Progenitor cell of endocrine pancreas (in vitro differentiated cells): ENCODE measurements at places on chromosomes 7 and 10. TPM values are rescaled to one million over a fixed set of nuclear protein-coding genes. Genes with fewer than 3 reads are reported as not detected.

- no peaks in the 10 kb centered on the region for H3K36me3 ChIP-seq
- H3K27me3 ChIP-seq: no peaks in the 10 kb centered on the region
- no peaks in the 10 kb centered on the region for H3K4me1 ChIP-seq
- H3K4me3 ChIP-seq: no peak overlapping the region
- DNase-seq: no peak
Measured at GRCh38 chr10:108631332-108631731, 1292.0 kb downstream of the XPNPEP1 start.

Gene GPC2
- 64.0 and 65.2 TPM in 2 replicates for total RNA-seq

GRCh38 chr10:29039091-29039490 lies 249.8 kb upstream of the LYZL1 start:
- DNase-seq: no peak
- H3K27ac ChIP-seq: no peak overlapping the region
- no peak overlapping the region for H3K4me3 ChIP-seq
- no peaks in the 10 kb centered on the region for H3K27me3 ChIP-seq
- H3K4me1 ChIP-seq: no peaks in the 10 kb centered on the region

Gene HOXA3
- total RNA-seq: 77.4 and 85.5 TPM in 2 replicates

- H3K4me1 ChIP-seq: peaks cover 1% of the 10 kb centered on the region
- no peak overlapping the region for H3K27ac ChIP-seq
- H3K4me3 ChIP-seq: no peak overlapping the region
Measured at GRCh38 chr10:19638182-19638895, 177.9 kb upstream of the PLXDC2 start.

- no peak for DNase-seq
- H3K27ac ChIP-seq: no peak overlapping the region
- H3K27me3 ChIP-seq: no peaks in the 10 kb centered on the region
- H3K4me1 ChIP-seq: no peaks in the 10 kb centered on the region
- H3K4me3 ChIP-seq: no peak overlapping the region
Measured at GRCh38 chr10:34153663-34154382, 661.3 kb downstream of the PARD3 start.

Gene MYO3A
- 16.0 and 18.0 TPM in 2 replicates for total RNA-seq

Gene SYCE1
- total RNA-seq: not detected in 2 replicates

Gene MOGAT3
- total RNA-seq: not detected in 2 replicates

DNA sequence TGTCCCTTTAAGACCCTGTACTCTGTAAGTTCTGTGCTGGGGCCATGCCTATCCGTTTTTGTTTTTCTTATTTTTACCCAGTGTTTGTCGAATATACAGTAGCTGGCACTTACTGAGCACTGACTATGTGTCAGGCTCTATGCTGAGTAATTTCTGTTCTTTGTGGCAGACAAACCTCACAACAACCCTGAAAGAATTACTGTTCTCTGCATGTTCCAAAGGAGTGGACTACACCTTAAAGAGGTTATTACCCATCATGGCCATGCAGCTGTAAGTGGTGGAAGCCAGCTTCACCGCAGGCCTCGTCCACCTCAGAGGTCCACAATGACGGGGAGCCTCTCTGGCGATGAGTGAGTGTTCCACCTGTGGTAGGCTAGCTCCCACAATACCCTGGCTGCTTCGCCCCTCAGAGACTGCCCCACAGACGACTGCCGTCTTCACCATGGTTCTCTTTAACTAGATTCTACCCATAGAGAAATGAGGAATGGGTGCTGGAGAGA lies 30.1 kb upstream of the RBM20 start:
- no peak overlapping the region for H3K4me3 ChIP-seq
- no peaks in the 10 kb centered on the region for H3K27me3 ChIP-seq
- H3K27ac ChIP-seq: no peak overlapping the region
- no peaks in the 10 kb centered on the region for H3K36me3 ChIP-seq
- peaks cover 18% of the 10 kb centered on the region for H3K4me1 ChIP-seq

Gene NME8
- total RNA-seq: 0.67 and 2.7 TPM in 2 replicates

DNA sequence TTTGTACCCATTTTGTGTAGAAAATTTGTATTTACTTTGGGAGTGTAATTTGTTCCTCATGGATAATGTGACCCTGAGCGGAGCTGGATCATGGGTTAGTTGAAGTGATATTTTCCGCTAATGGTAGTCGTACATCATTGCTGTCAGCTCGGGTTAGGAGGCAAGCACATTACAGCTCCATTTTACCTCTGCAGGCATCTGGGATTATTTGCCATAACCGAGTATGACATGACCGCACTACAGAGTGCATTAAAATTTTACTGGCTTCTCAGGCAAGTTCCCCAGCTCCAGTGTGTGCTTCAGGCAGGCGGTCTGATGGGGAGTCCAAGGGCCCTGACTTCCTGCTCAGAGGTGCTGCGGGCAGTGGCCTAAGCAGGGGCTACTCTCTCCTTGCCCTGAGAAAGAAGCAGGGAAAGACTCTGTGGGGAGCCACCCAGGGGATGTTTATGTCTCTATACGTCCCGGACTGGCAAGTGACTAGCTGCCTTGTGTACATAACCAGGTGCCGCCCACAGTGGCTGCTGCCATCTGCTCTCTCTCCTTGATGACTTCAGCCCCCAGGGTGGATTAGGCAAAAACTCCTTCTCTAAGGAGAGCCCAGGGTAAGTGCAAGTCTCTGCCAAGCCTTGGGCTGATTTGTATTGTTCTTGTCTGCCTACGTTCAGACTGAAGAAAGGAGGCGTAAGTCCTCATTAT lies 685.3 kb upstream of the GALNT17 start:
- no peaks in the 10 kb centered on the region for H3K27me3 ChIP-seq
- no peaks in the 10 kb centered on the region for H3K36me3 ChIP-seq
- no peak overlapping the region for H3K4me3 ChIP-seq
- no peak for DNase-seq
- H3K27ac ChIP-seq: peak overlapping the region; percentile 21

Gene KCNIP2
- total RNA-seq: 4.4 and 5.5 TPM in 2 replicates

Gene SH2D4B
- 0.11 and 0.12 TPM in 2 replicates for total RNA-seq

DNA sequence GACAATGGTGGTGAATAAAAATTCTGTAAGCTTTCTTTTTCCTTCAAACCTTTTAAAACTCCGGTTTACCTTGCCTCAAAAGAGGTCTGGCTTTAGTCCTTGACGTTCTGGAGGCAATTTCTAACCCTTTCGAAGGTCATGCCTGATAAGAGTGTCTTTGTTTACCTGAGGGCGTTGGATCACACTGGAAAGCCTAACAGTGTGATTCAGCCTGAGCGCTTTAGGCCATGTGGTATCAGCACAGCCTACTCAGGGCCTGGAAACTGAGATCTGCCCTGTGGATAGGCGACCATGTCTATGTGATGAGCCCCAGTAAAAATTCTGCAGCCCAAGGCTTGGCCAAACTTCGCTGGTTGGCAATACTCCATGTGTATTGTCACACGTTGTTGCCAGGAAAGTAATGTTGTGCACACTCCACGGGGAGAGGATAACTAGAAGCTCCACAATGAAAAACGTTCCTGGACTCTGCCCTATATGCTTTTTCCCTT lies 10.7 kb downstream of the CCDC6 start:
- H3K4me3 ChIP-seq: no peak overlapping the region
- peak overlapping the region; percentile 84 for H3K27ac ChIP-seq
- H3K27me3 ChIP-seq: no peaks in the 10 kb centered on the region

- H3K36me3 ChIP-seq: peaks cover 3% of the 10 kb centered on the region
- H3K4me1 ChIP-seq: no peaks in the 10 kb centered on the region
- H3K4me3 ChIP-seq: no peak overlapping the region
- no peaks in the 10 kb centered on the region for H3K27me3 ChIP-seq
Measured at GRCh38 chr7:93307131-93307660, 75.0 kb downstream of the VPS50 start.

Gene SMKR1
- total RNA-seq: 1.7 and 2.3 TPM in 2 replicates

GRCh38 chr7:6274743-6275142 lies 2.3 kb upstream of the CYTH3 start:
- peaks cover 36% of the 10 kb centered on the region for H3K27me3 ChIP-seq
- peaks cover 24% of the 10 kb centered on the region for H3K4me1 ChIP-seq

- no peaks in the 10 kb centered on the region for H3K4me1 ChIP-seq
- H3K27ac ChIP-seq: no peak within 1 kb of the TSS
- no peak for DNase-seq
Measured at GRCh38 chr10:13234172-13234571, at the start of gene UCMA. Gene UCMA, minus strand, starts transcription at chr10:13234374. Its CDS starts 116 bp downstream, at chr10:13234258.

GRCh38 chr7:5143935-5144903 lies 45.8 kb upstream of the WIPI2 start:
- no peaks in the 10 kb centered on the region for H3K4me1 ChIP-seq
- no peak overlapping the region for H3K4me3 ChIP-seq
- no peak for DNase-seq
- no peaks in the 10 kb centered on the region for H3K36me3 ChIP-seq
- peaks cover 11% of the 10 kb centered on the region for H3K27me3 ChIP-seq
- H3K27ac ChIP-seq: no peak overlapping the region

DNA sequence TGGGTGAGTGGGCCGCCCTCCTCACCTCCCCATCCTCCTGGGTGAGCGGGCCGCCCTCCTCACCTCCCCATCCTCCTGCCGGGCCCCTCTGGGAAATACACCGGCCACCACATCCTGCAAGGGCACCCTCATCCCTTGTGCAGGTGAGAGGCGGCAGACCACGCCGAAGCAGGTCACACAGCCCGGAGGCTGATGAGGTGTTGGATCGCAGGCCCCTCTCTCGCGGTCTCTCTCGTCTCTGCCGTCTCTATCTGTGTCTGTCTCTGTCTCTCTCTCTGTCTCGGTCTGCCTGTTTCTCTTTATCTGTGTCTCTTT lies 30.8 kb upstream of the FOXL3 start:
- H3K4me3 ChIP-seq: no peak overlapping the region
- H3K27me3 ChIP-seq: no peaks in the 10 kb centered on the region
- no peaks in the 10 kb centered on the region for H3K4me1 ChIP-seq
- peaks cover 42% of the 10 kb centered on the region for H3K36me3 ChIP-seq
- DNase-seq: no peak

Gene INMT
- 2.7 and 2.9 TPM in 2 replicates for total RNA-seq

Gene PLEKHS1
- not detected in 2 replicates for total RNA-seq

GRCh38 chr7:135706858-135707569 lies 21.0 kb downstream of the SLC13A4 start:
- no peak overlapping the region for H3K4me3 ChIP-seq
- no peak for DNase-seq
- H3K27ac ChIP-seq: no peak overlapping the region
- H3K27me3 ChIP-seq: no peaks in the 10 kb centered on the region
- no peaks in the 10 kb centered on the region for H3K36me3 ChIP-seq

- peaks cover 7% of the 10 kb centered on the region for H3K27me3 ChIP-seq
- no peaks in the 10 kb centered on the region for H3K36me3 ChIP-seq
- no peak for DNase-seq
- peaks cover 3% of the 10 kb centered on the region for H3K4me1 ChIP-seq
Measured at GRCh38 chr10:33871061-33871956, 536.8 kb upstream of the NRP1 start.

GRCh38 chr10:88901206-88901983 lies 21.4 kb downstream of the STAMBPL1 start:
- DNase-seq: no peak
- no peaks in the 10 kb centered on the region for H3K36me3 ChIP-seq
- no peak overlapping the region for H3K4me3 ChIP-seq
- peaks cover 3% of the 10 kb centered on the region for H3K27me3 ChIP-seq

- DNase-seq: no peak
- H3K27me3 ChIP-seq: no peaks in the 10 kb centered on the region
- peaks cover 11% of the 10 kb centered on the region for H3K4me1 ChIP-seq
Measured at GRCh38 chr7:2633538-2634266, 1.9 kb downstream of the TTYH3 start.

DNA sequence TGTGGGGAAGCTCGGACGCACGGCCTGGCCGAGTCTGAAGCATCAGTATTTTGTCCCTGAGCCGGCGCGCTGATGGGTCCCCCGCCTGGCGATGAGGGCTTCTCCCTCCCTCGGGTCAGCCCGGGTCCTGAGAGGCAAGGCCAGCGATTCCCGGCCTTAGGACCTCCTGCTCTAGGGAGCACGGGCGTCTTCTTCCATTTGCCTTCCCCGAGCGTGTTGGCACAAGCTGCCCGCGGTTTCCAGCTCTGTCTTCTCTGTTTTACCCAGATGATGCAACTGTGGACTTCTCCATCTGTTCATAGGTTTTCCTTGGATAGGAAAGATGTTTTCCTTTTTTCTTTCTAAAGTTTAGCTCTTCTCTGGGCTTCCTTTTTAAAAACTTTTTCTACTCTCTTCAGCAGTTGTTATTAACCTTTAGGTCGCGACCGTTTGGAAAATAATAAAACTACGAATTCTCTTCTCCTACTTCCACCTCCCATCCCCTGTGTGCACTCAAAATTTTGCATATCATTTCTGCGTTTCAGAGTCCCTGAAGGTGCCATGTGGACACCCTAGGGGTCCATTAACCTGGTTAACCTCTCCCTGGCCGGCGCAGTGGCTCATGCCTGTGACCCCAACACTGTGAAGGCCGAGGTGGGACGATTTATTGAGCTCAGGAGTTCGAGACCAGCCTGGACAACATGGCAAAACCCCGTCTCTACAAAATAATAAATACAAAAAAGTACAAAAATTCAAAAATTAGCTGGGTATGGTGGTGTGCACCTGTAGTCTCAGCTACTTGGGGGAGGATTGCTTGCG lies 1.4 kb upstream of the SLC25A28 start:
- peak overlapping the region; percentile 86 for H3K4me3 ChIP-seq
- peaks cover 3% of the 10 kb centered on the region for H3K27me3 ChIP-seq
- peaks cover 20% of the 10 kb centered on the region for H3K4me1 ChIP-seq
- DNase-seq: peak; percentile 56
- peak overlapping the region; percentile 98 for H3K27ac ChIP-seq

DNA sequence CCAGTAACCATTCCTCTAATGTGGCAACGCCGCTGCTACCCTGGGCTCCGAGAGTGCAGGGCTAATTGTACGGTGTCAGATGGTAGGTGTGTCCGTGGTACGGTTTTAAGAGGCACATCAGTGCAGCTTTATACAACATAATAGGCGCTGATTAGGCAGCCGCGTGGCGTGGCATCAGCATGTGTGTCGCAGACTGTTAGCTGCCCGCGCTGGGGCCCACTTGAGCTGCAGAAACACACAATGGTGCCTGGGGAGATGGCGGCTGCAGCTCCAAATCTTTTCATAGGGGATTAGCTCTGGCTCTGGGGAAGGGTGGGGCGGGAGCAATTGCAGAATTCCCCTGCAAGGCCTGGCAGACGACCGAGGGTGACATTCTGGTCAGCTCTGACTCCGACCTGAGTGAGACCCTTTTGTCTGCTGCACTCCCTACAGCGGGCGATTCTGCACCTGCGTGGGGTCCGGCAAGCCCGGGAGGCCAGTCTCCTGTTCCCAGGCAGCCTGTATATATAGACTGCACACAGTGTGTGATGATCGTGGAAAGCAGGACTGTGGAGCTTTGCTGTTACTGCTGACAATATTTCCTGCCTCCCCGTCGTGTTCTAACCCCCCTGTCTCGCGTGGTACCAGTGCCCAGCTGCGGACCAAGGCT lies 722.7 kb upstream of the CELF2 start:
- H3K36me3 ChIP-seq: peaks cover 1% of the 10 kb centered on the region
- H3K27me3 ChIP-seq: peaks cover 6% of the 10 kb centered on the region
- no peak for DNase-seq
- H3K27ac ChIP-seq: no peak overlapping the region
- no peaks in the 10 kb centered on the region for H3K4me1 ChIP-seq
- no peak overlapping the region for H3K4me3 ChIP-seq
